ENCODE measurements at places on chromosomes 6 and 20.

DNA sequence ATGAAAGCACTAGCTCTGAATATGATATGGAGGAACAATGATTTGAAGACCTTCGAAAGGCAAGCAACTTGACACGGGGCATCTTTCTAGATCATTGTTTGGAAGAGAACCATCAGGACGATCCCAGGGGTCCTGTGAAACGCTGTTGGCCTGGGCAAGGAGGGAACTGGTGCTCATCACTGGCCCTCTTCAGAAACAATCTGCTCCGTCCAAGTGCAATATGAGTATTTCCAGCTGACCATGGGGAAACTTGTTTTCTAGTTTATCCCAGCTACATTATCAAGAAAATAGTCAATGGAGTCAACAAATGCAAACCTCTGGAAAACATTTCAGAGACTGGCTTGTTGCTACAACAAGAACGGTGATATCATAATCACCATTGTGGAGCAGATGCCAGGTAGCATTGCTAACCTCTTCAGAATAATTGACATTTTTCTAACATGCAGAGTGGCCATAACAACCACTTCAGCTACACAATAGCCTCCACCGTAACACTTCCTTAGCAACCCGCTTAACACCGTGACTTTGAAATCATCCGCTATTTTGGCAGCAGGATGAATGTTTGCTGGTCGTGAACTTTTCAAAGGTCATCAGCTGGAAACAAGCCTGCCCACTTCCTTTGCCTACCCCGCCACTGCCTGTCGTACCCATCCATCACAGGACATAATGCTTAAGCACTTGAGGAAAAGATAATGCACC is 112.0 kb upstream of the PDE10A start:
- no peak for DNase-seq
- no peak overlapping the region for H3K4me3 ChIP-seq
- H3K4me1 ChIP-seq = no peaks in the 10 kb centered on the region
- H3K36me3 ChIP-seq = no peaks in the 10 kb centered on the region
- no peak overlapping the region for H3K27ac ChIP-seq

DNA sequence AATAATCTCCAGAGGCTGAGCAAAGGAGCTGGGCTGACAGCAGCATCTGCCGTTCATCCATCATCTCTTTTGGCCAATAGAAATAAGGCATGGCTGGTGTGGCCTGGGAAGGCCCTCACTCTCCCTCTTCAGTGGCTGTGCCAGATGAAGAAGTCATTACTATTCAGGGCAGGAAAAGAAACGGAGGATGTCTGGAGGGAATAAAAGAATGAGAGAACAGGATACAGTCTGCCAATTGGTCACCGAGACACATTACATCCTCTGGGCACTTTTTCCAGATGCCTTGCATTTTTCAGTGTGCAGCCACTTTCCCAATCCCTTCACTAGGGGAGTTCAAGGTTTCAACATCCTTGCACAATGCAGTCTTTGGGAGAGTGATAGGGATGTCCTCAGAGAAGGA is 32.2 kb upstream of the VGLL2 start:
- no peaks in the 10 kb centered on the region for H3K36me3 ChIP-seq
- DNase-seq = no peak
- no peak overlapping the region for H3K4me3 ChIP-seq
- H3K27me3 ChIP-seq = no peaks in the 10 kb centered on the region
- H3K4me1 ChIP-seq = no peaks in the 10 kb centered on the region
- no peak overlapping the region for H3K27ac ChIP-seq

DNA sequence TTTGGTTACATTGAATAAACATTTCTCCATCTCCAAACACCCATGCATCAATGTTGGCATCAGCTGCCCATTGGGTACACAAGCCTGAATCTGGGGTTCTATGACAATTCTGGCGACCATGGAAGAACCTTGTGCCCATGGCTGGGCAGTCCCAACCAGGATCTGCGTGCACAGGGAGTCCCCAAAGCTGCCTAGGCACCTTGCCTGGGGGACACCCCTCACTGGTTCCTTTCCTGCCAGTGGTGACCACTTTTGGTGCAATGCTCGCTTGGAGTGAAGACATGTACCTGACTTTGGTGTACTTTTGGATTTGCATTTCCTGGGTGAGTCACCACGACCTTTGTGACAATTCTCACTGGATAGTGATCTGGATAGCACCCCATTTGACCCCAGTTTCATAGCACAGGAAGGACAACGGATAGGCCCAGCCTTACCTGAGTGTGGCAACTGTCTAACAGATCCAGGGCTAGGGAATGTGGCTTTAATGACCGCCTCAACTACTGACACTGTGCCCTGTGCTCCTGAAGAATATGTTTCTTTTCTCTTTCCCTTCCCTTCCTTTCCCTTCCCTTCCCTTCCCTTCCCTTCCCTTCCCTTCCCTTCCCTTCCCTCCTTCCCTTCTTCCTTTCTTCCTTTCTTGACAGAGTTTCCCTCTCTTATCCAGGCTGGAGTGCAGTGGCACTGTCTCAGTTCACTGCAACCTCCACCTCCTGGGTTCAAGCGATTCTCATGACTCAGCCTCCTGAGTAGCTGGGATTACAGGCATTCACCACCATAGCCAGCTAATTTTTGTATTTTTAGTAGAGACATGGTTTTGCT is 7.1 kb downstream of the SPINT3 start:
- H3K27ac ChIP-seq = no peak overlapping the region
- DNase-seq = no peak
- H3K27me3 ChIP-seq = no peaks in the 10 kb centered on the region
- H3K4me1 ChIP-seq = no peaks in the 10 kb centered on the region
- no peak overlapping the region for H3K4me3 ChIP-seq

DNA sequence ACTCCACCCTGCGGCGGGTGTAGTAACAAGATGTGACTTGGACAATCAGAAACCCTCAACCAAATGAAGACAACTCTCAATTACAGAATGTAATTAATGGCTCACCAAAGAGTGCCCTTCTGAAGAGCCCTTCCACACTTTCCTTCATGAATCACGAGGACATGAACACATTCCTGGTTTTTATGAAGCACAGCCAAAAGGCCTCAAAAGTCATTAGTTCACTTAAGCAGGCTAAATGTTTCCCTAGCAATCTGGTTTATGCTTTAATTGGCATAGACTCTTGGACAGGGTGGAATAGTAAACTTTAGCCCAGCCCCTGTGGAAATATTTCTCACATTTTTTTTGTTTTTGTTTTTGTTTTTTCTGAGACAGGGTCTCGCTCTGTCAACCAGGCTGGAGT is 20.5 kb downstream of the CPNE5 start:
- peaks cover 6% of the 10 kb centered on the region for H3K4me1 ChIP-seq
- no peak for DNase-seq
- H3K27ac ChIP-seq = no peak overlapping the region
- no peaks in the 10 kb centered on the region for H3K27me3 ChIP-seq
- H3K36me3 ChIP-seq = no peaks in the 10 kb centered on the region
- no peak overlapping the region for H3K4me3 ChIP-seq

DNA sequence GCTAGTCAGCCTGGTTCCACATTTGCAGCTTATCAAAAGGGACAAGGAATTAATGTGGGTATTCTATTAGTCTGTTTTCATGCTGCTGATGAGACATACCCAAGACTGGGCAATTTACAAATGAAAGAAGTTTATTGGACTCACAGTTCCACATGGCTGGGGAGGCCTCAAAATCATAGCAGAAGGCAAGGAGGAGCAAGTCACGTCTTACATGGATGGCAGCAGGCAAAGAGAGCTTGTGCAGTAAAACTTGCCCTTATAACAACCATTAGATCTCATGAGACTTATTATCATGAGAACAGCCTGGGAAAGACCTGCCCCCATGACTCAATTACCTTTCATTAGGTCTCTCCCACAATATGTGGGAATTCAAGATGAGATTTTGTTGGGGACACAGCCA is 689.1 kb upstream of the MARCKS start:
- no peak overlapping the region for H3K4me3 ChIP-seq
- no peaks in the 10 kb centered on the region for H3K27me3 ChIP-seq
- peaks cover 6% of the 10 kb centered on the region for H3K4me1 ChIP-seq

DNA sequence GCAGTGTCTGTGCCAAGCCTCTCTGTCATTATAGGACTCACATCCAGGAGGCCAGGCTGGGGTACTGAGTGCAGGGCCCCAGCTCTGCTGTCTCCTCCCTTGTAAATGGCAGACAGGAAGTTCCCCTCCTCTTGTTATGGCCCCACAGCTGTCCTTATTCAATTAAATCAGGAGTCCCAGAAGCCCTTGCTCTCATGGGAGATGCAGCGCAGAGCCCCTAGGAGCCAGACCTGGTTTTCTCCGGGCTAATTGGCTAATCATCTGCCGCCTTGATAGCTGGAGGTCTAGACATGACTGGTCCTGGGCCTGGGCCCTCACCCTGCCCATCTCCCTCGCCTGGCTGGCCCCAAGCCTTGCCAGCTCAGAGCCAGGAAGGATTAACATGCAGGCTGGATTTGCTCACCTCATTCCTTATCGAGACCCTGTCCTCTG is 172.0 kb downstream of the VEGFA start:
- H3K36me3 ChIP-seq = no peaks in the 10 kb centered on the region
- no peak overlapping the region for H3K27ac ChIP-seq
- no peak for DNase-seq
- no peaks in the 10 kb centered on the region for H3K27me3 ChIP-seq
- no peaks in the 10 kb centered on the region for H3K4me1 ChIP-seq

DNA sequence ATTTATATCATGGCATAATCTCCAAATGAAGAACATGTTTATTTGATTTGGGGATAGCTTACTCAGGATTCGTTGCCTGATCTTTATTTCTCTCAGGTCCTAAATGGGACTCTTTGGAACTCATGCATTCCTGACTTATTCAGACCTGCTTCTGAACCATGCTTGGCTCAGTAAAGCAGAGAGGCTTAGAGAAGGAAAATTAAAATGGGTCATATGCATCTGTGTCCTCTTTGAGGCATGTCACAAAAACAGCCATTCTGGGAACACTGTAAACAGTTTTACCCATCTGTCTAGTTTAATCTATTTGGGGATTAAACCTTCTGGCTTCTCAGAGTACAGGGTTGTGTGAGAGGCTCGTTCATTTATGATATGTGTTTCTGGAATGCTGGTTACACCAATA is 1017.3 kb downstream of the KIF16B start:
- no peak overlapping the region for H3K4me3 ChIP-seq
- no peaks in the 10 kb centered on the region for H3K27me3 ChIP-seq
- H3K4me1 ChIP-seq = no peaks in the 10 kb centered on the region
- no peaks in the 10 kb centered on the region for H3K36me3 ChIP-seq
- no peak for DNase-seq
- no peak overlapping the region for H3K27ac ChIP-seq

DNA sequence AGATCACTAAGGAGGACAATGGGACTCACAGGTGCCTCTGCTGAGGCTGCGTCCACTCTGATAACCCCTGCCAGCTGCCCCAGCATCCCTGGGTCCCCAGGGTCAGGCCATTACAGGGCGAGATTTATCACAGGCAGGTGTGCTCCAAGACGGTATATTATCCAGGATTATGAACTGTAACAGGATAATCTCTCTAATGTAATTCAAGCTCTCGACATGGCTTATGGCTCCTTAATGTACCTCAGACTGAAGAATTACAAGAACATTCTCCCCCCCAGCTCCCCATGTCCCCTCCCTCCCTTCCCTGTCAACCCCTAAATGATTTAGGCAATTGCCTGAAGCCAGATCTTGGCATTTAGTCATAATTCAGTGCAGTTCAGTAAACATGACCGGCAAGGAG is 86.8 kb downstream of the NCR2 start:
- H3K4me1 ChIP-seq = peaks cover 3% of the 10 kb centered on the region
- no peaks in the 10 kb centered on the region for H3K36me3 ChIP-seq
- H3K27me3 ChIP-seq = no peaks in the 10 kb centered on the region
- no peak overlapping the region for H3K27ac ChIP-seq

GRCh38 chr6:25058941-25059340 is 123.2 kb upstream of the RIPOR2 start:
- H3K36me3 ChIP-seq = no peaks in the 10 kb centered on the region
- no peak overlapping the region for H3K27ac ChIP-seq
- no peak for DNase-seq
- no peaks in the 10 kb centered on the region for H3K4me1 ChIP-seq
- H3K4me3 ChIP-seq = no peak overlapping the region

- DNase-seq = no peak
- H3K4me3 ChIP-seq = no peak overlapping the region
- H3K36me3 ChIP-seq = no peaks in the 10 kb centered on the region
- H3K4me1 ChIP-seq = peaks cover 7% of the 10 kb centered on the region
These were observed 136.9 kb upstream of the SLC22A16 start for GRCh38 chr6:110613356-110613755.

DNA sequence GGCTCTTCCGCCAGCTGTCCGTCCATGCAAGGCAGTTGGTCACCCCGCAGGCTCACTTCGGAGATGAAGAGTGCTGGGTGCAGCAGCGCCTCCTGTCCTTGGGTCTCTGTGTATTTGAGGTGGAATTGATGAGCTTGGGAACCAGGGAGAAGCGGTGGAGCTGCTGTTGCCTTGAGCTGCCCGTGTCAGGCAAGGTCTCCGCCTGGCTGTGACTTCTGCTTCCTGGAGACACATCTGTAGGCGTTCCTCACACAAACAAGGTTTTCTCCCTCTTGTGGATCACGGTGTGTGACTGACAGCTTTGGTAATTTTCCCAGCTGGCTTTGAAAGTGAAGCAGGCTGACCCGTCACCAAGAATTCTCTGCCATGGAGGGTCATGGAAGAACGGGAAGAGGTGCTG is 2.5 kb upstream of the SLC17A9 start:
- no peak overlapping the region for H3K27ac ChIP-seq
- peaks cover 32% of the 10 kb centered on the region for H3K4me1 ChIP-seq
- no peaks in the 10 kb centered on the region for H3K27me3 ChIP-seq
- peaks cover 30% of the 10 kb centered on the region for H3K36me3 ChIP-seq
- H3K4me3 ChIP-seq = no peak overlapping the region
- no peak for DNase-seq

DNA sequence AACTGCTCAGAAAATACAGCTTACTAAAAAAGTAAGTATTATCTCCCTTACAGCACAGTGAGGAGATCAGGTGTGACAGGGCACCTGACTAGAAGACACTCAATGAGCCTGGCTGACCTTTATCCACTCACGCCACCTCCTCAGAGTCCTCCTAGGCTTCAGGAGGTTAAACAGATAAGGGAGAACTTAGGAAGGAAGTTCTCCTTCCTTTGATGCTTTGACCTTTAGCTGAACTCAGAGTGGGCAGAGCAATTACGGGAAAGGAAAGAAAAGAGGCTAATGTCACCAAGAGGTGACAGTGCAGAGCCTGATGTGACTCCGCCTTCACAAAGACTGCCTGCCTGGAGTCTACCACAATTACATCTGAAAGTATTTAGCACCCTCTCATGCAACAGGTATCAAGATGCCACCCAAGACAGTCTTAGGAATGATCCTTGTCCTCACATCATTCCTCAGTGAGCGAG is 36.7 kb downstream of the MAN1A1 start:
- H3K27me3 ChIP-seq = no peaks in the 10 kb centered on the region
- no peak overlapping the region for H3K4me3 ChIP-seq

- H3K27ac ChIP-seq = no peak overlapping the region
- no peaks in the 10 kb centered on the region for H3K27me3 ChIP-seq
- H3K4me3 ChIP-seq = no peak overlapping the region
- DNase-seq = no peak
These were observed 80.6 kb upstream of the SULF2 start for GRCh38 chr20:47865912-47866311.

Data from thoracic aorta (tissue), 2 donors.